ENCODE measurements at places on chromosomes 16 and 17. TPM values are rescaled to one million over a fixed set of nuclear protein-coding genes. Genes with fewer than 3 reads are reported as not detected.
A peak's percentile ranks its signal among the peaks of the same experiment; 100 is the strongest.

Gene C17orf113
- polyA plus RNA-seq: 0.66 TPM

Gene CACNG4
- polyA plus RNA-seq: not detected

Gene SCGB1C2
- not detected for polyA plus RNA-seq

Gene MT1H
- polyA plus RNA-seq: not detected

Gene TMC8
- polyA plus RNA-seq: 445 TPM

DNA sequence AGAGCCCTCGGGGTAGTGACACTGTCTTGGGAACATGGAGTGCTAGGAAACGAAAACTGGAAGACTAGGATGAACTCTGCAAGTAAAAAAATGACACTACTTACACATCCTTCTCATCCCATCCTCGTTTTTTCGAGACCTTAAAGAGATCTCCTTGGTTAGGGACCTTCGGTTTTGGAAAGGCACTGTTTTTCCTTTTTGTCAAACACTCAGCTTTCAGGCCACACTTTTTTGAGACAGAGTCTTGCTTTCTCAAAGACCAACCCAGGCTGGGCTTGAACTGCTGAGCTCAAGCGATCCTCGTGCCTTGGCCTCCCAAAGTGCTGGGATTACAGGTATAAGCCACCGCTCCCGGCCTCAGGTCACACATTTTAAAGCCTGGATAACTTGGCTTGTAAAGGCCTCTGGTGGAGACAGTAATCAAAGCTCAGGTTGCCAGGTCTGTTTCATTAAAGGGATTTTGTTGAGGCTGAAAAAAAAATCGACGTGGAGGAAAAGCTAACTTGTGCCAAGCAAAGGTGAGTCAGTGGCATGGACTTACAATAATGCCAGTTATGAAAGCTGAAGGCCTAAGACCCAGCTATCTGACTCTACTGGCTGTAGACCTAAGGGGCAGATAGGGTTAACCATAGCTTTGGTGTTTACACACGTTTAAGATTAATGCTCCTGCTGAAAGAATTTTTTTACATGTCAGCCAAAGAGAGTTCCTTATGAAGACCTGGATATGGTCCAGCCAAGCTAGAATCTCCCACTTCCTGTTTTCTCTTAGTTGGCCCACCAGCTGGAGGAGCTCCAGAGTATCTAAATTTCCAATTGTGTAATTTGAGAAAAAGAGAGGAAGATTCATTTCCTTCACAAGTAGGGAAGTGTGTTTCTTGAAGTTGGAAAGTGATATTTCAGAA is 823 bp downstream of the NBR1 start:
- peaks cover 2% of the 10 kb centered on the region for H3K36me3 ChIP-seq
- DNase-seq: peak; percentile 52
- no peaks in the 10 kb centered on the region for H3K27me3 ChIP-seq
- peaks cover 25% of the 10 kb centered on the region for H3K4me1 ChIP-seq
- peak overlapping the region; percentile 82 for H3K4me3 ChIP-seq
- peak overlapping the region; percentile 100 for H3K27ac ChIP-seq

DNA sequence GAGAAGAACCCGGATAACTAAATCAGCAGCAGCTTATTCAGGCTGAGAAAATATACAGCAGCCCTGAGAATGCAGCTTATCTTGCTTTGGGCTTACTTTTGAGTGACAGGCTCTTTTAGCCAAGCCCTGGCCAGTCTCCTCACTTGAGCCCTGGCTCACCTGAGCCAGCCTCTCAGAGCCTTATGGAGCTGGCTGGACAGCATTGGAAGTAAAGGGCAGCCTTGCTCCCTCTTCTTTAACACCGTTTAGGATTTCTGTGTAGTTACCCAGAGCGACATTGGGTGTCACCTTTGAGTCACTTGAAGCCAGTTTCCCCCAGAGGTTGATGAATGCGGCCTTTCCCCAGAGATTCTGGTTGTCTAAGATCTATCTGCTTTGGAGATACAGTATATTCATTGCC is 7.7 kb upstream of the NPIPB2 start:
- DNase-seq: peak; percentile 78
- H3K27me3 ChIP-seq: no peaks in the 10 kb centered on the region
- H3K27ac ChIP-seq: no peak overlapping the region
- peaks cover 14% of the 10 kb centered on the region for H3K4me1 ChIP-seq
- no peaks in the 10 kb centered on the region for H3K36me3 ChIP-seq
- H3K4me3 ChIP-seq: no peak overlapping the region

Data from B cell (primary cell).